ENCODE measurements at places on chromosomes 3 and 15. TPM values are rescaled to one million over a fixed set of nuclear protein-coding genes. Genes with fewer than 3 reads are reported as not detected.

DNA sequence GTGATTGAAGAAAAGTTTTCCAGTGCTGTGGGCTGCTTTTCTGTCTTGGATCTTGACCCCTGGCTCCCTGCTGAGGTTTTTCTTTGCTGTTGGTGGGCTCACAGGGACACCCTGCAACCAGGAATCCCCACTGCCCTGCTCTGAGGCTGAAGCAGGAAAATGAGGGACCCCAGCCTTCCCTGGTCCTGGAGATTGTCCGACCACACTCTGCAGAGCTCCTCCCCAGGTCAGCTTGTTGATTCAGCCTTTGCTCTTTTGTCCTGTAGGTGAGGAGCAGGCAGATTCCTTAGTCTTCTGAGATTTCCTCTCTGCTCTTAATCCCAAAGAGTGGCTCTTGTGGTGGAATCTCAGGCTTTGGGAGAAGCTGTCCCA, 194.5 kb downstream of the RPLP1 start:
- DNase-seq: peak; percentile 17

DNA sequence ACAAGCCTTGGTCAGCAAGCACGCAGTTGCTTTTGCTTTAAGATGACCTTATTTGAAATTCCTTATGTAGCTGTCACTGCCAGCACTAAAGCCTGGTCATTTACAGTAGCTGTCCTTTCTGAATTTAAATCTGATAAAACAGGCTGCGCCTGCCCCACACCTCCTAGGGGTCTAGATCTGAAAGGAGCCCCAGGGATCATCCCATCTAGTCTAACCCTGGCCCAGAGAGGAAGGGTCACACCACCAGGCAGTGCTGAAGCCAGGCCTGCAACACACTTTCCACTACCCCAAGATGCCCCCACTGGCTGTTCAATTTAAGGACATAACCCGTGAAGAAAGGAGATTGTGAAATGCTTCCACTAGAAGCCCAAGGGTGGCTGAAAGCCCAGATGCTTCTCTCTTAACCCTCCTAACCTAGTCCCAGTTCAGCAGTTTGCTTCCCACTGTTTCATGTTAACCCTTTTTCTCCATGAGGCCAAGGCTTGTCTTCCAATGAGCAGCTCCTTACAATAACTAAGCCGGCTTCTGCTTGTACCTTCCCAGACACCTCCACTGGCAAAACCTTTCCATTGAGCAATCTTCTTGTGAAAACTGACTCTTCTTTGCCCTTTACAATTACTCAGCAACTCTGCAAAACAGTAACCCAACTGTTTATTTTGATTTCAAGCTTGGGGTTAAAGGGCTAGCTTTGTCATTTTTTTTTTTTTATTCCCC, 198.9 kb upstream of the LPP start:
- peak; percentile 55 for DNase-seq

GRCh38 chr15:70140543-70141375, 43.0 kb upstream of the TLE3 start:
- no peak for DNase-seq

- DNase-seq: no peak
Observed at GRCh38 chr3:172321035-172321434, 127.2 kb downstream of the GHSR start.

DNA sequence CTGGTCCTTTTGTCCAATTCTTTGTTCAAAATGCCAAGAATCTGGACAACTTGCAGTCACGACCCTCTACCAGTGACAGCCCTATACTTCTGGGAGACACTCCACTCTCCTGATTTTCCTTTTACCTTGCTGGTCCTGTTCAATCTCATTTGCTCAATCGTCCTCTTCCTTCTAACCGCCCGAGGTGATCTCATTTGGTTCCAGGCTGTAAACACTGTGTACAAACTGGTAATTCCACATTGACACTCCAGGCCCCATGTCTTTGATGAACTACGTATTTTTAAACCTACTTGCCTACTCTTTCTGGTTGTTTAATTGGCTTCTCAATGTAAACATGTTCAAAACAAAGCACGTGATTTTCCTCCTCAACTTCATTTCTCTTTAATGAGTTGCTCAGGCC, 23.7 kb upstream of the C3orf49 start:
- no peak for DNase-seq

- DNase-seq: peak; percentile 26
Observed at GRCh38 chr3:195224156-195224979, 46.6 kb downstream of the XXYLT1 start.

DNA sequence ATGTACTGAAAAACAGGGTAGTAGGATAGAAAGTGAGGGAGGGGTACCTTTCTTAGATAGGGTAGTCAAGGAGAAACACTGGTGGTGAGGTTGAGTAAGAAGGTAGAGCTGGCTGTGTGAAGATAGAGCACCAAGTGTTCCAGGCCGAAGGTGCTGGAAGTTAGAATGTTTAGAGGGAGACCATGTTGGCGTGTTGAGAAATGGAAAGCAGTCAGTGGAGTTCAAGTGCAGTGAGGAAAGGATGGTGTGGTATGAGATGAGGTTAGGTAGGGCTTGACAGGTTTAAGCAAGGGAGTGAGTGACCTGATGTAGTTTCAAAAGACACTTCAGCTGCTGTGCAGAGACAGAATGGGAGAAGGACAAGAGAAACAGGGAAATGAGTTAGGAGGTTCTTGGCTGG, 54.2 kb upstream of the CHST2 start:
- no peak for DNase-seq

DNA sequence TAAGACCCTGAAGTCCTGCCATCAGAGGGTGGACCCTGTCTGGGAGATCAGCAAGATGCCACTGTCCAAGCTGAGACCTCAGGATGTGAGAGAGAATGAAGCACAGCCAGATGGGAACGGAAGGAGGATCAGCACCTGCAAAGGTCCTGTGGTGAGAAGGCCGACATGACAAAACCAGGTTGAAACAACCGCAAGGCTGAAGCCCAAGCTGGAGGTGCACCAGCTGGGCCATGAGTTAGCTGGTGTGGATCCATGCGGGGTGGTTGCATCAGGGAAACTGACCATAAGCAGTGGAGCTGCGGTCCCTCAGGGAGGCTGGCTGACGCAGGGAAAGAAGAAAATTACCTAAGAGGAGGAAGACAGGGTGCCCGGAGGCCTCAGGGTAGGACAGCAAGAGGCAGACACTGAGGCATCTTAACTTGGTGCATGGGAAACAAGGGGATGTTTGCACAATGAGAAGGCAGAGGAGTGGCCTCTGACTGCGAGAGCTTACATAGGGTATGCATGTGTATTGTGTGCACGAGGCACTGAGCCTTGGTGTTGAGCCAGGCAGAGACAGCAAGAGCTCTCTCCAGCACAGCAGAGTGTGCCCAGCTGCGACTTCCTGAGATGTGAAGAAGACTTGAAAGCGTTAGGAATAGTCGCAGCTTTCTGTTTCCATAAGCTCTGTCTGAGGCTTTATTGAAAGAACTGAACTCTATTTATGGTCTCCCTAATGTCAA, 497.7 kb downstream of the OCA2 start:
- no peak for DNase-seq

DNA sequence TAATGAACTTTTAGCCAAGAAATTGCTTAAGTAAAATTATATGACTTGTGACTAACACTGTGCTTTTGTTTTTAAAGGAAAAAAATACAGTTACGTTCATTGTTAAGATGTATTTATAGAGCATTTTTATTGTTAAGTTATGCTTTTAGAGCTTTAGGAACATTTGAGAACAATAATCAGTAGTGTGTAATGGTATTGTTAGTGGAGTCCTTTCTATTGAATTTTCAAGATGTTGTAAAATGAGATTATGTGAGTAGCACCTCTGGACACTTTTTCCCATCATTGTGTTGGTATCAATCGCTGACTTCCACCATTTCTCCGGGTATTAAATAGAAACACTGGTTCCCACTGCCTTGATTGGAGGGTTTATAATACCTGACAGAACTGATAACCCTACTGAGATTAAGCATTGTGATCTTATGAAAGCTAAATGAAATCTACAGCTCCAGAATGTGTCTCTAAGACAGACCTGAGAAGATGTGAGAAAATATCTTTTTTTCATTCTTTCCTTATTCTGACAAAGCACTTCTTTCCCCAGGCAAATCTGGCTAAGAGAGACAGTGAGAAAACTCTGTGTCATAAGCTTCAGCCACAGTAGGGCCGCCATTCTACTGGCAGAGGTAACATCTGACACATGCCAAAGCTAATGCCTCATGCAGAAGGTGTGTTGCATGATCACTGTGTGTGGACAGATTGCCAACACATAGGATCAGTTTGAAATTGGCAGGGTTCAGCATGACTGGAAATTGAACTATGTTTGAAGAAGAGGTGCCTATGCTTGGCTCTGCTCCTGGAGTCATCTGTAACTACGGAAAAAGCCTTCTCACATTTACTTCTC, 610.8 kb downstream of the MECOM start:
- no peak for DNase-seq

- peak; percentile 82 for DNase-seq
Observed at GRCh38 chr3:57100046-57100695, 39.7 kb downstream of the SPATA12 start.

- DNase-seq: no peak
Observed at GRCh38 chr3:150751781-150752263, 11.1 kb downstream of the SIAH2 start.

DNA sequence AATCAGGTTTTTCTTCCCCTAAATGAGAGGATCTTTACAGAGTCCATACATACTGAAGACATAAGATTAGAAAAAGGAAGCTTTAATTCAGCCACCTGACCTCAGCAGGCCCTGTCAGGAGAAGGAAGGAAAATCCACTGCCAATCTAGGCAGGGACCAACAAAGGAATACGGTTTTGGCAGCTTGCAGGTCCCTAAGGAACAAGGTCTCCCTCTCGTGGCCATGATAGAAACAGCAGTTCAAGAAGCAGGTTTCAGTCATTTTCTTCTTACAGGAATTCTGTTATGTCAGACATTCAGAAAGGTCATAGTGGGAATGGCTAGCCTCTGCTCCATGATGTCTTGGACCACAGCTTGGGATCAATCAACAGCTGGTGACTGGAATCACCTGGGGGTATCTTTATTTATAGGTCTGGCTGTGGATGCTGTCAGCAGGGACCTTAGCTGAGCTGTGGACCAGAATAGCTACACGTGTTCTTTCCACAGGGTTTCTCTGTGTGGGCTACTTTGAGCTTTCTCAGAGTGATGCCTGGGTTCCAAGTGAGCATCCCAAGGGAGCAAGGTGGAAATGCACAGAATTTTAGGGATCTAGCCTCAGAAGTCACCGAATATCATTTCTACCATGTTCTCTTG, 9.4 kb upstream of the CMSS1 start:
- no peak for DNase-seq

DNA sequence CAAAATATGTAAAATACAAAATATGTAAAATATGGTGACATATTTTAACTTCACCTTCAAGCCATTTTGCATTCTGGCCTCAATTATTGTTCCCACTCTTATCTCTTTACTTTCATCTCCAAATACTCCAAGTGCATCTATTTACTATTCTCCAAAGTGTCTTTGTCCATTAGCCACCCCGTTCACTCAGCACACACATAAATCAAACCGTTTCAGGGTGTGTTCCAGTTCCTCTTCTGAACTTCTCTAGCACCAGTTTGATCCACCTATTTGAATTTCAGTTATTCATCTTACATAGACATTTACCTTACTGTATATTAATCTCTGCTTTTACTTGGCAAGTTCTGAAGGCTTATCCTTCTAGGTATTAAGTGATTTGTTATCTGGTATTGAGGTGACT, 45.1 kb downstream of the SGO1 start:
- no peak for DNase-seq

DNA sequence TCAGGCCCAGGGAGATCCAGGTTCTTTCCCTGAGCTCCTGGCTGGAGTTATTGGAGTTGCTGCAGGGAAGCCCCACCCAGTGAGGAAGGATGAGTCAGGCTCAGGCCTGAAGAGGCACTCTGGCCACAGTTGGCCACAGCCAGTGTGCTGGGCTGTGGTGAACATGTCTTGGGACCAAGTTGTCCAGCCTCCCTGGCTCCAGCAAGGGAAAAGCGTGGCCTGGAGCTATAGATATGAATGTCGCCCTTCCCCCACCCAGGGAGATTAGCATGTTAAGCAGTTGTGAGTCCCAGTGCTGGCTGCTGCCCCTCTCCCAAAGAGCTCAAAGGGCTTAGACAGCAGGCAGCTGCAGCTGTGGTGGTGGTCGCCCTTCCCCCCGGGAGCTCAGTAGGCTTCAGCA, 963.2 kb downstream of the ROBO2 start:
- DNase-seq: no peak

DNA sequence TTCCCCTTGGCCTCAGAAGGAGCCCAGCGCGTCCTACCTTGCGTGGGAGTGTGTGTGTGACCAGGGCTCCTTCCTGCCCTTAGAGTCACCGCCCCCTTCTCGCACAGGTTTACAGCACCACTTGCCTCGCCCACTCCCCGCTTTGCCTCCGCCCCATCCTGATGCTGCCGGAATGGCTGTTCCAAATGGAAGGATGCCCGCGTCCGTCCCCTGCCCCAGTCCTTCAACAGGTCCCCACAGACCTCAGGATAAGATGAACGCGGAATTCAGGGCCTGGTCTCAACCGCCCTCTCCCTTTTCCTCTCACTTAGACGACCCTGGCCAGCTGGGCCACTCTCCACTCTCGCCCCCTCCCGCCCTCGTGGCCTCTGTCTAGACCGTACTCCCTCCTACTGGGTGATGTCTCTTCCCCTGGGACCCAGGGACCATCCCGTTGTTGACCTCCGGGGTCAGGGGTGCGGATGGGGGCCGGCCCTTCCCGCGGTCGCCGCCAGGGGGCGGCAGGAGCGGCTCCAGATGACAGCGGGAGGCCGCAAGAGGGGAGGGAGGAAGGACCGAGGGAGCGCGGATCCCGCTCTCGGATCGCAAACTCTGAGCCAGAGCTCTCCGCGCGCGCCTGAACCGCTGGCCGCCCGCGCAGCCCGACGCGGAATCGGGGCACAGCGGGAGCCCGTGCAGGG, at the start of gene THSD4:
Gene THSD4 (plus strand): TSS at position 585 of the 680 bp plus-strand sequence.
- DNase-seq: peak; percentile 72

DNA sequence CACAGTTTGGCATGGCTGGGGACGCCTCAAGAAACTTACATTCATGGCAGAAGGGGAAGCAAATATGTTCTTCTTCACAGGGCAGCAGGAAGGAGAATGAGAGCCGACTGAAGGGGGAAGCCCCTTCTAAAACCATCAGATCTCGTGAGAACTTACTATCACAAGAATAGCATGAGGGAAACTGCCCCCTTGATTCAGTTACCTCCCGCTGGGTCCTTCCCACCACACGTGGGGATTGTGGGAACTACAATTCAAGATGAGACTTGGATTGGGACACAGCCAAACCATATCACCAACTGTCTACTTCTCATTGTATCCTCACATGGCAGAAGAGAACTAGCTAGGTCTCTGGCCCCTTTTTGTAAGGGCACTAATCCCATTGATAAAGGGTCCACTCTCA, 30.5 kb downstream of the CCDC32 start:
- DNase-seq: no peak

- DNase-seq: no peak
Observed at GRCh38 chr3:13463618-13464400, 16.3 kb upstream of the HDAC11 start.

- DNase-seq: no peak
Observed at GRCh38 chr3:148856384-148856783, 8.7 kb upstream of the CPA3 start.

Gene KBTBD13
- 0.18 TPM for total RNA-seq

Gene RBM5
- 220 TPM for total RNA-seq

Gene CCK
- not detected for total RNA-seq

Gene STXBP5L
- total RNA-seq: 8.3 TPM

Gene DPPA2
- not detected for total RNA-seq

Gene A4GNT
- total RNA-seq: not detected
